HAP-1 (cell line): ENCODE measurements at places on chromosomes 4 and X.

GRCh38 chr4:95256108-95256835 is 292.5 kb downstream of the UNC5C start:
- DNase-seq: no peak

- DNase-seq: peak; percentile 33
These were observed 146.7 kb upstream of the VCX3A start for GRCh38 chrX:6681521-6682145.

DNA sequence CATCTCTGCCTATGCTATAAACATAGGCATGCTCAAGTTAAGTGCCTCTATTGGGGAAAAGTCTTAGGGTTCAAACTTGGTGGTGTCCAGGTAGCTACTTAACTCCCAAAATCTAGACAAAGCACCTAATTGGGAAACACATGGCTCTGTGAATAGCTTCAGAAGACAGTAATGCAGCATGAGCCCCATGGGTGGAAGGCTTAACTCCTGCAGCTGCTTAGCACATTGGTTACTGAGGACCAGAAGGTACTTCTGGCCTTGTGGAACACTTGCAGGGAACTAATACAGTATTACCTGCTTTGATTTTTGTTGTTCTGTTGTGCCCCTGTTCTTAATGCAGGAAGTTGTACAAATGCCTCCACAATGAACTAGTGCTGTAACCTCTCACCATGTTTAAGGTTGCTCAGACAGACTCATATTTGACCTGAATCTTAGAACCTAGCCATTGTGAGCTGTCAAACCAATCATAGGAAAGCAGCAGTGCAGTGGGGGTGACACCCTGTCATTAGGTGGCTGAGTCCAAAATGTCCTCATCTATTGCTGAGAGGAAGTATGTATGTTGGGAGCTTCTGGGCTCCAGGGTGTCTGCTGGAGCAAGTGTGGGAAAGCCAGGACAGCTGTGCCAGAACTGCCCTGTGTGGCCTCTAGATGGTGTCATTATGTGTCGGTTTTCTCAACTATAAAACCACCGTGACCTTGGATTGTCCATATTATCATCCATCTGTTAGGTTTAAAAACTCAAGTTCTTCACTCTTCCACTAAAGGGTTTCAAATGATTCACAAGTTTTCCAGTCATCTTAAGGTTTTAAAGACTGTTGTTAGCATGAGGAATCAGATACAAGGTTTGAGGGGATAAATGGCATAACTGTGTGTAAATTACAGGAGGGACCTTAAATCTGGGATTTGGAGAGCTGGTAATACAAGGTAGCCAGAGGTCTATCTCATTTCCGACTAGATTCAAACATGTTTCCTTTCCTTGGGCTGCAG is 69.9 kb upstream of the WDR1 start:
- no peak for DNase-seq

DNA sequence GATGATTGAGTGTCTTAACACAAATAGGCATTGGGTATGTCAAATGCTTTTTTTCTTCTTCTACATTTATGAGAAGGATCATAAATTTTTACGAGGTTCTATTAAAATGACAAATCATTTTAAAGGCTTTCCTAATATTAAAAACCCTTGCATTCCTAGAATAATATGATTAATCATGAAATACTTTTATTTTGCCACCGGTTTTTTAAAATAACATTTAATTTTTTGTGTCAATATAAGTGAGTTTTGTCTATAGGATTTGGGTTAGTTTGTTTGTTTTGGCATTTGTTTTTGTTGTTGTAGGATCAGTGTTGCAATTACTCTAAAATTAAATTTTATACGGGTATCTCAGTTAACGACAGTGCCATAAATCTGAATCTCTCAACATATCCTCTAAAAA is 169.7 kb upstream of the STK26 start:
- no peak for DNase-seq

GRCh38 chr4:4332529-4332928 is 42.5 kb downstream of the ZBTB49 start:
- DNase-seq: no peak
